ENCODE measurements at places on chromosomes 6 and 20.

DNA sequence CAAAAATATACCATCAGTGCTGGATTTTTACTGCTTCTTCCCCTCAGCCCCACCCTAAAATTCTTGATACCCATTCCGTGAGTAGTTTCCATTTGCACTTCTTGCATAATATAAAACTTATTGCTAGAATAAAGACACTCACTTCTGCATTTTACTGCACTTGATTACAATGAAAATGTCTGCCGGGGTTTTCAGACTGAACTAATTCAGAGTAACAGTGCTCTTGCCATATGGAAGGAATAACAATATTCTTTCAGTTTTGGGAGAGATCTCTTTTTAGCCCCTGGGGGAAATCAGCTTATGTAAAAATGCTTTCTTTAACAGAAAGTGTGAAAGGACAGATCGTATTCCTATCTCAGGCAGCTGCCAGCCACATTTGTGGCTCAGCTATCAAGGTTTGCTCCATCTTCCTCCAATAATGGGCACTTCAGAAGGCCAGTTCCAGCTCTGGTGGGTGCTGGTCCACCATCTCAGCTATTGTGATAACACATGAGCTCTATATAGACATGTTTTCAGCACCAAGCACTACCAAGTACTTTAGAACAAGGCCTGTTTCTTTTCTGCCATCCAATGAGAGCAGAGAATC, 8.9 kb downstream of the SMLR1 start:
- no peak for DNase-seq

DNA sequence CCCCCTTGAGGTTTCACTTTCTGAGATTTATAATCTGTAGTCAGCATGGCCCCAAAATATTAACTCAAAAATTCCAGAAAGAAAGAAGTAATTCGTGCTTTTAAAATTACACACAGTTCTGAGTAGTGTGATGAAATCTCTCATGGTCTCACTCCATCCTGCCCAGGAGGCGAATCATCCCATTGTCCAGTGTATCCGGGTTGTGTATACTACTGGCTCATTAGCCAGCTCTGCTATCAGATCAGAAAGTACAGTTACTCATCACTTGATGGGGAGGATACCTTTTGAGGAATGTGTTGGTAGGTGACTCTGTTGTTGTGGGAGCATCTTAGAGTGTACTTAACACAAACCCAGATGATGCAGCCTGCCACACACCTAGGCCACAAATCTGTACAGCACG, 65.2 kb downstream of the CDC5L start:
- DNase-seq = peak; percentile 89

DNA sequence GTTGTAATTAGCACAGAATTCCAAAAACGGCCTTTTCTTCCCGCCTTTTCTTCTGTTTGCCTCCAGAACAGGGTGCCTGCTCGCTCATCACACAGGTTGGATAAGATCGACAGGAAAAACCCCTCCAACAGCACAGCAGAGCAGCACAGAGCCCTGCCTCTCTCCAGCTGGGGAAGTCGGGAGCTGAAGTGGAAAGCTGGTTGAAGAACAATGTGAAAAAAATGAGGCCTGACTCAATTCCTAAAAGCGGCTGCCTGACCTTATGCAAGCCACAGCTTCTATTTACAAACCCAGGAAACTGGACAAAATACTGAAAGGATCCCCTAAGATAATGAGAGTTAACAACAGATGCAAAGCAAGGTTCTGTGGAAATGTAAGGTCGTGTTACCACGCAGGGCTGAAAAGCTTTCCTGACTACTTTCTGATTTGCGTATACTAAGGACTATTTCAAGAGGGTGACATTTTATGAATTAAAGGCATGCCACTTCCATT, 116.9 kb downstream of the TTLL2 start:
- no peak for DNase-seq

DNA sequence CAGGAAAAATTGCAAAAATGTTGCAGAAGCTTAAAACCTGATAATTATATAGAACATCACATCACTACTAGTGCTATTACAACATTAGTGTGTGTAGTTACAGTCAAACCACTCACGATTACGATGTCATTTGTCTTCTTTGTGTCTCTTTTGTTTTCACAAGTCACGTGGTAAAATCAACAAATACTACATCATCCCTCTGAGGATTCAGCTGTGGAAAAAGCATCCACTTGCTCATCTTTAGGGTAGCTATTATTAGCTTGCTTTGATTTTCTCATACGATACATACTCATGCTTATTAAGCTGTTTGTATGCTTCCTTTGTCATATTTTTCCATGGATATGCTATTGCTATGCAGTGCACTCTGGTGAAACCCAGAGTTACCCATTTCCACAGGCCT, 22.2 kb upstream of the ATXN1 start:
- no peak for DNase-seq

- DNase-seq = peak; percentile 95
Measured at GRCh38 chr6:155493694-155494143, 38.1 kb upstream of the NOX3 start.

DNA sequence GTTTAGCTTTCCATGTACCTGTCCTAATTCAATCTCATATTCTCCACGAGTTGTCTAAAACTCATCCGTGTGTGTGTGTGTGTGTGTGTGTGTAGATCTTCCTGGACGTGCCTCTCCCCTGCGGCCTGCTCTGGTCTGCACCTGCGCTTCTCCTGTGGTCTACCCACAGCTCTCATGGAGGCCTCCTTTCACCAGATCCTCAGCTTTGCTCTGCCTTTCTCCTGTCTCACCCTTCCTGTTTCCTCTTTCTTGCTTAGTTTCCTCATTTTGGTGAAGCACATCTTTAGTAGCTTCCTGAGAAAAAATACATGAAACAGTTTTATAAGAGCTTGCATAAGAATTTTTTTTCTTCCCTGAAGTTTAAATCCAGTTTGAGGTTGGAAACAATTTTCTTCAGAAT, 18.1 kb downstream of the SLX4IP start:
- no peak for DNase-seq

- no peak for DNase-seq
Measured at GRCh38 chr6:43468240-43468639, 9.1 kb upstream of the TJAP1 start.

- no peak for DNase-seq
Measured at GRCh38 chr6:168533414-168533813, 92.4 kb downstream of the SMOC2 start.

DNA sequence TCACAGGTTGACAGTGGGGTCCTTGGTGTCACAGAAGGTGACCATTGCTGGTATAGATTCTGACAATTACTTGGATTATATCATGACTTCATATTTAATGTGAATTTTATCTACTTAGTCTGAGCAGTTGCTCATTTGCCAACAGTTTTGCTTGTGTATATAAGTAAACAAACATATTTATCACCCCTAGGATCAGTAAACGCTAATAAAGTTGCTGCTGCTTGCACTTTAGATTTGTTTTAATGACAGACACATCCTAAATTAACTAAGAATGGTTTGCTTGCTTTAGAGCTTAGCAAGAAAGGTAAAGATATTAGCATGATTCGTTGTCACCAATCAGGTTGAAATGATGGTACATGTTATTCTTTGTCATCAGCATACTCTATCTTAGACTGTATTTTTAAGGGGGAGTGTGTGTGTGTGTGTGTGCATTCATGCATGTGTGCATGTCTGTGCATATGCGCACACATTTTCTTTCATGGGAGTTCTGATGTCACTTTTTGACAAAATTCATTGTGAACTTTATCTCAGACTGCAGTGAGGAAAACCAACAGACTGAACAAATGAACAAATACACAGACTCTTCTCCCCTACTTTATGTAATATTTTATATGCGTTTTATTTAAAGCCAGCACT, 782.6 kb upstream of the FLRT3 start:
- DNase-seq = no peak

GRCh38 chr20:23656372-23656771, 18.6 kb upstream of the CST3 start:
- no peak for DNase-seq

DNA sequence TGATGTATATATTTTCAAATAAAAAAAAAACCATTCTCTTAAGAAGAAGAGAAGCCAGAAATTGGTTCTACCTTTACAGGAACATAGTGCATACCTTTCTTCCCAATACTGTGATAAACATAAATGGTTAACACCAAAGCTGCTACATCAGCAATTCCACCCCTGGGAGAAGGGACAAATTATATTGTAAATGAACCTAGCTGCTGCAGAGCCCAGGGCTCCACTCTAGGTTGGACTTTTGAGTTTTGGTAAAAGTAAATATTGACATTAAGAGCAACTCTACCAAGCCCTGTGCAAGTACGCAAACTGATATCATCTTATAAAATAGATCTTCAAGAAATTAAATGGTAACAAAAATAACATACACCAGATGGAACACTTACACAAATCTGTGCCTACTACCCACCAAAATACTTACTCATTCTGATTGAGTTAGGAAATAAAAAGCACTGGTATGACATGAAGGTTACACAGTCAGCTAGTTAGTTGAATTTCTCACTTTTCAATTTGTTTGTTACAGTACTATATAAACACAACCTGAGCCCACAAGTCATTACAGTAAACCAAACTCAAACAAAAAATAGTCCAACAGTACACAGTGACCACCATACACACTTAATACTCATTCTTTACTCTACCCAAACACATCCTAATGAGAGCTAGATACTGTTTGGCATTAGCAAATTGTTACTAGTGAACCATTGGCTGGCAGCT, 223.3 kb upstream of the HEY2 start:
- DNase-seq = no peak

DNA sequence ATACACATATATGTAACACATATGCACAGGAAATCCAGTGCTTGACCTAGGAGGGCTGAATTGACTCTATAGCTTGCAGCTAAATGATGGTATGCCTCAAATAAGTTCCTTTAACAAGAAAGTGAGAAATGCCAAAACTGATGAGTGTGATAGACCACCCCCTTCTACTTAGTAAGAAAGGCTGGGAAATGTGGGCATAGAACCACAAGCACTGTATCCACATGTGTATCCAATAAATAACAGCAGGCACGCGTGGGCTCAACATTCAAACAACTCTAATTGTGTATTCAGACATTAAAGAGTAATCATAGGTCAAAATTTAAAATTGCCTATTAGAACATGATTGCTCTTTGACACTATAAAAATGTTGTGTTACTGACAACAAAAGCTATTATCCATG, 54.1 kb downstream of the FAM83B start:
- DNase-seq = no peak

GRCh38 chr6:75530696-75531095, 37.1 kb upstream of the FILIP1 start:
- DNase-seq = no peak

DNA sequence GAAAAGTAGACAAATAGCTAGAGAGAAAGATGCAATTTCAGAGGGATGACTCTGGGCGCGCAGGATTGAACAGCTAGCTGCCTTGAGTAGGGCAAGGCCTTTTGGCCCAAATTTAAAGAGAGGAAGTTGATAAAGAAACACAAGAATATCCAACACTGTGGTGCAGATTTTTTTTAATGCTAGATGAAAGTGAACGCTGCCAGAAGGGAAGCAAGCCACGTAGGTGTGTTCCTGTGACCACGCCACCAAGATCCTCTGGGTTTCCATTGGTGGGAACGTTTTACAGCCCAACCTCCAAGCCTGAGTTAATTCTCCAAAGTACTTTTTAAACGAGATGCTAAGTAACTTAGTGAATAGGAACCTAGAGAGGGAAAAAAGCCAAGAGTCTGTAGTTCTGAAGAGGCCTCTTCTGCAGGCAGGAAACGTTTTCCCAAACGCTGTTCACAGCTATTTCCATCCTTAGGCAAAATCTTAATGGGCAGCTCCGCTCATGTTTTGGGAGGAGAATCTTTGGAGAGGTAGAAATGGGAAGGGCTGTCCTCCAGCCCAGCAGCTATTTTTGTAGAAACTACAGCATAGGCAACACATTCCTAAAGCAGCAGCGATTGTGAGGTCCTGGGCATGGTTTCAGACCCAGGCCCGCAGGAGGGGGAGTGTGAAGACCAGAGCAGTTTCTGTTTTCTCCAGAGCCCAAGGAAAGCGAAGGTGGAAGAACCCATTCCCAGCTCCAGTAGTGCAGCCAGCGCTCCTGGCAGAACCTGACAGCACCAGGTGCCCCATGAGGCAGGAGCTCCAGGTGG, 8.2 kb downstream of the LY86 start:
- DNase-seq = no peak

GRCh38 chr6:84601366-84601765, 163.0 kb downstream of the TBX18 start:
- no peak for DNase-seq

- no peak for DNase-seq
Measured at GRCh38 chr20:19913349-19913748, 103.8 kb upstream of the NAA20 start.

GRCh38 chr6:131368198-131368911, 204.7 kb upstream of the ARG1 start:
- DNase-seq = no peak

DNA sequence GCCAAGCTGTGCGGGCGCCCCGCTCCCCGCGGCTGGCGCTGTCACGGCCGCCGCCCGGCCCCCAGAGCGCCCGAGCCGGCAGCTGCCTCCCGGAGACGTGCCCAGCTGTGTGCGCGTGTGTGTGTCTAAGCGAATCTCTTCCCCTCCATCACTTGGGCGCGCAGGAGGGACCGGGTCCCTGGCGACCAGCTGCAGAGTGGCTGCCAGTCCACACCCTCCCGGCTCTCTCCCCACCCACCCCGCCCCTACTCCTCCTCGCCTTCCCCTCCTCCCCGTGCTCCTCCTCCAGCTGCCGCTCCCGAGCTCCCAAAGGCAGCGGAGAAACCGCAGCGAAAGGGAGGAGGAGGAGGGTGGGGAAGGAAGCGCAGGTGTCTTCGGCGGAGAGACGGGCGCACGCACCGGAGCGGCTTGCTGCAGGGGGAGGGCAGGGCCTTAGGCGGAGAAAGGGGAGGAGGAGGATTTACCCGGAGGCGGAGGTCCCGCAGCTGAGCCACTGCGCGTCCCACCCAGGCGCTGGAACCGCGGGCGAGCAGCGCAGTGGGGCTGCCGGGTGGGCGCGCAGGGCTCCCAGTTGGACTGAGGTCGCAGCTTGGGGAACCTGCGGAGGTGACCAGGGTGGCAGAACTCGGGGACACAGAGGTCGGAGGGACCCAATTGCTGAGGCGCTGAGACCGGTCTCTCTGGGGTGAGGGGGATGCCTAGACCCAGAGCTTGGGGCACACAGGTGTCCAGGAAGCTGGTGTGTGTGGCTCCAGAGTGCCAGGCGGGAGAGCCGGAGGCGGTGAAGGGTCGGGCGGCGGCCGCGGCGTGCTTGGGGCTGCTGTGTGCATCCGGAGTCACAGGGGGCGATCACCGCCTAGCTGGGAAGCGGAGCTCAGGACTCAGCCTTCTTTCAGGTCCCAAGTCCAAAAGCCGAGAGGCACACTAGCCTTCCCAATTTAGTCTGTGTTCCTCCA, at the start of gene HS3ST5:
TSS of gene HS3ST5 (minus strand) at position 198 of the 956 bp plus-strand sequence. CDS start 280,178 bp downstream, outside the sequence.
- peak; percentile 6 for DNase-seq

GRCh38 chr20:39619271-39619785, 657.2 kb downstream of the DHX35 start:
- DNase-seq = no peak
